ENCODE measurements at places on chromosomes 11 and 22.

- no peak for DNase-seq
These were observed 92.3 kb upstream of the SEPTIN5 start for GRCh38 chr22:19622061-19622441.

DNA sequence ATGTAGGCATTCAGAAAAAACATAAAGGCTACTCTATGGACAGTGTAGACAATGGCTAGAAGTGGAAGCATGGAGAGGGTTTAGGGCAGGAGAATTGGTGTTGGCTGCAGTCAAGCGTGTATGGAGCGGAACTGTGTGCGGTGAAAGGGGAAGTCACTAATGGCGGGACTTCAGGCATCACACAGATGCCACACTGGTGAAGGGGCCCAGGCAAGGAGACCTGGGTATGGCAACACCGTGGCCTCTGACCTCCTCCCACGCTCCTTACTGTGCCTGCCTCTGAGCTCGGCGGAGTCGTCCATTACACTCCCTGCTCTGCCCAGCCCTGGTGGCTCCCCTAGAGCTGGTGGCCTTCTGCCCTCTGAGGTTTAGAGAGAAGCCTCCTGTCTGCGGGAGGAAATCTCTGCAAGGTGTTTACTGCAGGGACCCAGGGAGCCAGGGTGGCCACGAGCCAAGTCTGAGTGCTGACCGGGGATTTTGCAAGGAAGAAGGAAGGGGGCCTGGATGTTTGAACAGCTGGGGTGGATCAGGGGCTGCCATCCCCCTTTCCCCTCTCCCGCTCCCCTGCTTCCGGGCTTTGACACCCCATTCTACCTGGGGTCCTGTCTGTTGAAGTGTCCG lies 75.1 kb upstream of the TSPAN18 start:
- DNase-seq, result no peak

GRCh38 chr11:109388982-109389381 lies 33.0 kb upstream of the C11orf87 start:
- no peak for DNase-seq

- DNase-seq, result no peak
These were observed 689 bp downstream of the PDHX start for GRCh38 chr11:34916843-34917770.

GRCh38 chr11:76365038-76365679 lies 15.8 kb downstream of the THAP12 start:
- no peak for DNase-seq

DNA sequence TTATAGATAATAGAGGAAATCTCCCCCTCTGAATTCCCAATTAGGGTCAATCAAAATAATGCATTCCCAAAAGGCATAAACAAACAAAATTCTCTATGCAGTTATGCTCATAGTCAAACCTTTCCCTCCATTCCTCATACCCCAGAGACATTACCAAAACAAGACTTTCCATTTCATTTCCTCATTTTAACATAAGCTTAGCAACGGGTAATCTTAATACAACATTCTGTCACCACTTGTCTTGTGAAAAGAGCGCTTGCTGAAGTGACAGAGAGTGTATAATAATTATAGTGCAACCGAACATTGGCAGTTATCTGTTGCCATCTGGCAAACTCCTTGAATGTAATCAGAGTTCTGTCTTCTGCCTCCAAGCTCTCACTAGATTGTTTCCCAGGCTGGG lies 1.2 kb upstream of the SLN start:
- no peak for DNase-seq

DNA sequence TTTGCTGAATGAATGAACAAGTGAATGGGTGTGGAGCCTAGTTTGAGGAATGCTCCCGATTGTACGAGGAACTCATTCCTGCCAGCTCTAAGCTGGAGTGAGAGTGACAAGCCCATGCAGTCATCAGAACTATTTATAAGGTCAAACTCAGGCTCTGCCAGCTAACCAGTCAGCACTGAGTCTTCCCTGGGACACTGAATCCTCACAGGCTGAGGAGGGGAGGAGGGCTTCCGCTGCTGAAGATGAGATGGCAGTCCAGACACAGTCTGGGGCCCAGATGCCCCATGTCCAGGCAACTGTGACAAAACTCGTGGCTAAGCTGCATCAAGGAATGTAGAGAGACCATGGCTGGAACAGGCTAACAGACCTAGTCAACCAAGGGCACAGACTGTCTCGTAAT lies 4.0 kb downstream of the LRP4 start:
- no peak for DNase-seq

GRCh38 chr11:19792510-19792909 lies 79.9 kb downstream of the NAV2 start:
- no peak for DNase-seq

- DNase-seq, result no peak
These were observed 3.8 kb downstream of the IFITM5 start for GRCh38 chr11:295351-296170.

DNA sequence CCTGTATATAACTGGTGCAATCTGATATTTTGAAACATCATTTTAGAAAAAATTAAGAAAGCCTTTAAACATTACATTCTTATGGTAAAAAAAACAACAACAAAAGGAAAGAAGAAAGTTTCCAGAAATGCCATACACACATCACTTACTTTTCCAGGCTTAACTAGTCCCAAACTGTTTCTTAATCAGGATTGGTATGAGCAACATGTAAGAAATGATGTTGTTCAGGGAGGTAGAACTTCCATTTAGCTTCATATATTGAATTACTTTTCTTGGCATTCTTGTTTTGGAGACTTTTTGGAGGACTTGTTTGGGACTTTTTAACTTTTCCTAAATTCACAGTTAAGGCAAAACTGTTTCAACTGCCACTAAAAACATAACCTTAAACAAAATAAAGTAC lies 791.5 kb downstream of the METTL15 start:
- no peak for DNase-seq
